ENCODE measurements at places on chromosomes 3 and 15.

DNA sequence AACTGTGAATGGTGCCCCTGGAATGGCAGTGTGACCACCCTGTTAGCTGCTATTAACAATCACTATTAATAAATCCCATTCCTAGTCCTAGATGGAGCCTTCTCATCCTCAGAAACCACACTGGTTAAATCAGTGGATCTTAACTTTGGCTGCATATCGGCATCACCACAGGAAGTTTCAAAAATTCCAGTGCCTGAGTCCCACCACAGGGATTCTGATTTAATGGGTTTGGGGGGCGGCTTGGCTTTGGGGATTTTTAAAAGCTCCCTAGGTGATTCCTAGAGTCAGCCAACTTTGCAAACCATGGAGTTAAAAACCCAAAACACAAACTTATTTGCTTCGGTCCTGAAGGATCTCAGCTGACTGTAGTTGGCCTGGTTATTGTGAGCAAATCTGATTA, 3.1 kb downstream of the FAM107A start:
- peak overlapping the region; percentile 13 for H3K27ac ChIP-seq
- no peaks in the 10 kb centered on the region for H3K36me3 ChIP-seq
- no peaks in the 10 kb centered on the region for H3K4me1 ChIP-seq
- no peak for DNase-seq
- no peaks in the 10 kb centered on the region for H3K27me3 ChIP-seq

DNA sequence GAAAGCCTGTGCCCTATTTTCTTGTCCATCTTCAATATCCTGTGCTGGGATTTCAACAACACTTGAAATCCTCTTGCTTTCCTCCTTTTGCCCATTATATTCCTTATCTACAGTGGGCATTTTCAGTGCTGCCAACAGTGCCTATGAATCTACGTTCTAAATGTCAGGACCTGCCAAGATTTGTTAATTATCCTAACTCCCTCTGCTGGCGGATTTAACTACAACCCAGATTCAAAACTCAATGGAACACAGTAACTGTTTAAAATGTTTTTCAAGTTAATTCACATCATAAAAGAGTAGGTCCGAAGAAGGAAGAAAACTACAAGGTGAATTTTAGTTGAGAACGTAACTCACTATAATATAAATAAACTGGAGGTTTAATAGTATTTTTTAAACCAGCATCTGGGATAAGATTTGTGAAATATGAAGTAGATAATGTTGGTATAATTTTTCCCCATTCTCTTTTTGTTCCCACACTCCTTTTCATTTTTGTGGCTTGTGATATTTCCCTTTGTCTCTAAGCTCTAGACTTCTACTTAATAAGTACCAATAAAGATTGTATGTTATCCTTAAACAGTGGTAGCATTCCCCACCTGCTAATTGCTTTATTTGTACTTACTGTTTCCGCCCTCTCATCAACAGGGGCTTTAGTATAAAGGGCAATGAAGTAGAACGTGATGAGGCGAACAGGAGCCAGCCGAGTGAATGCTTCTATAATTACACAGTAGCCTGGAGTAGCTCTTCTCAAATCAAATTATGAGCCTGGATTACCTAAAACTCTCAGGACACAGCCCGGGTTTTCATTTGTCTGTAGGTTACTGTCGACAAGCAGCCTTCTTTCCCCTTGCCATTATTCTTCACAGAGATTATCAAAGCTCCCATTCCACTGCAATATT, 302.5 kb upstream of the ATP11B start:
- no peaks in the 10 kb centered on the region for H3K27me3 ChIP-seq
- no peak overlapping the region for H3K27ac ChIP-seq
- no peak overlapping the region for H3K4me3 ChIP-seq

DNA sequence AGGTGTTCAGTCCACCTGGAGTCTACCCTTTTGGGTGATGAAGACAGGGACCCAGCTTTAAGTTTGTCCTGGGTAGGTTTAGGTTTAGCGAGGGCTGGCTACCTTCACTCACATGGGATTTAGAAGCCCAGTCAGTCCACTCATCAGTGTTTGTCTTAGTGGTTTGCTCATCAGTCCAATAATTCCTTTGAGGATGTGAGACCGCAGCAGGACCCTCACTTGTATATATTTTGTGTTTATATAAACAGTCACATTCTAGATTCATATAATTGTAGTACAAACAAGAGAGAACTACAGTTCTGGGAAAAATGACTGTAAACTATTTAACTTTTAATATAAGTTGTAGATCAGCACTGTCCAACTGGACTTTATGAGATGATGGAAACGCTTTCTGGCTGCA, 18.2 kb downstream of the EFCC1 start:
- no peaks in the 10 kb centered on the region for H3K27me3 ChIP-seq
- H3K4me3 ChIP-seq: no peak overlapping the region
- no peak overlapping the region for H3K27ac ChIP-seq
- no peak for DNase-seq

DNA sequence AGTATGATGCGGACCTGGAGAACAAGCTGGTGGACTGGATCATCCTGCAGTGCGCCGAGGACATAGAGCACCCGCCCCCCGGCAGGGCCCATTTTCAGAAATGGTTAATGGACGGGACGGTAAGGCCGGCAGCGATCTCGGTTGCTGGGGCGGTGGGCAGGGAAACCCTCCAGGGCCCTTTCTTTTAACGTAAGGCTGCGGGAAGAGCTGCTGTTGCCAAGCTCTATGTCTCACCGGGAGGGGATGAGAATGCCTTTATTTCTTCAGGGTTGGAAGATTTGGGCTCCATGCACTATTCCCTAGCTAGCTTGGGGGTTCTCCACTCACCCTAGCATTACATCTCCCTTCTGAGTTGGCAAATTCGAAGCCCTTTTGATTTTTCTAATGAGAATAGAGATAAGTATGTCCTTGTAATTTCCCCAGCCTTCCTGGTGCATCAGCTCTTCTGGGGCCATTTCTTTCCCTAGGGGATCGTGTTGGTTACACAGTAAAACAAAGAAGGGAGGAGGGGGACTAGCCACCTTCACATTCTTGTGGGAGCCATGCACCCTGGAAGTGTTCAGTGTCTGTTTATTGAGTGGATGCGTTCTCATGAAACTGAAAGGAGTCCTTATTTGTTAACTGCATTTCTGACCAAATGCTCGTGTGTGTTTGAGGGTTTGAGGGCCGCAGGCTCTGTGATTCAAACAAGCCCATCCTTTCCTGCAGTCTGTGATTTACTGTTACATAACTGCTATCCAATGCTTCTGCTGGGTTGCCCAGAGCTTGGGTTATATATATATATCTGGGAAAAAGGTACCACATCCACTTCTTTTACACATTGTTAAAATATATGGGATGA, 982 bp downstream of the TAGLN3 start:
- no peak overlapping the region for H3K27ac ChIP-seq
- H3K4me3 ChIP-seq: peak overlapping the region; percentile 43
- H3K4me1 ChIP-seq: no peaks in the 10 kb centered on the region
- DNase-seq: no peak

DNA sequence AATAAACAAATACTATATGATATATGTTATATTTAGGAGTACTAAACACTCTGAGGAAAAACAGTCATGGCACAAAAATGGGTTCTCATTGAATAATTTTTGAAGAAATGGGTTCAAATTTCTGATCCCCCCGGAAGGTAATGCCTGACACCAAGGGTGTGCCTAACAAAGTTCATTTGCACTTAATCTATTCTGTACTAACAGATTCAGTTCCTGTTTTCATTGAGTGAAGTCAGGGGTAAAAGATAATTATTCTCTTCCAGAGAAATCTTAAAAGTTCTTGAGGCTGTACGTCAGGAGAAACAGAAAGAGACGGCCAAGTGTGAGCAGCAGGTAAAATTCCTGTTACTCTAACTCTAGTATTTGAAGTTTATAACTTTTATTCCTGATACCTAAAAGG, 34.5 kb upstream of the TMEM42 start:
- H3K27me3 ChIP-seq: no peaks in the 10 kb centered on the region
- no peak overlapping the region for H3K4me3 ChIP-seq
- DNase-seq: no peak
- H3K36me3 ChIP-seq: no peaks in the 10 kb centered on the region
